ENCODE measurements at places on chromosomes 7 and 10.

DNA sequence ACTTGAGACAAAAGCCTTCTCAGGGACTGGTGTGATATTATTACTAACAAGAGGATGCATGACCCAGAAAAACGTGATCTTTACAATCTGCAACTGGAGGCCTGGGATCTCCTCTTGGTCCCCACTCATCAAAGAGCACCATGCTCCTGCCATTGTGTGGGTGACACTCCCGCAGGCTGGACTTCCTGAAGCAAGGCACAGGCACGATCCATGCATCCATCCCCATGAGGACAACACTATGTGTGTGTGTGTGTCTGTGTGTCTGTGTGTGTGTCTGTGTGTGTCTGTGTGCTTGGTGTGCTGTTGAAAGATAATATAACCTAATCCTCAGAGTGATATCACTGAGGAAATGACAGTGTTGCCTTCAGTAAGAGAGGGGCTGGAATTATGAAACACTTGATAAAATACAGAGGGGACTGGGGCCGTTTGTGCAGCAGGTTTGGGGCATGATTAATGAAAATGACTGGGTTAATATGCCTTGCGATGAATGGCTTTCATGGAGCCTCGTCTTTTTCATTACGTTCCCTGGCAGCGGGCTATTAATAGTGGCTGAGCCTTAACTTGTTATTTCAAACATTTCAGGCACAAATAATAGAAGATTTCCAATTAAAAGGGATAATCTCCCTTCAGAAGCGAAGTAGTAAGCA lies 180.8 kb upstream of the TCERG1L start:
- DNase-seq, result no peak

DNA sequence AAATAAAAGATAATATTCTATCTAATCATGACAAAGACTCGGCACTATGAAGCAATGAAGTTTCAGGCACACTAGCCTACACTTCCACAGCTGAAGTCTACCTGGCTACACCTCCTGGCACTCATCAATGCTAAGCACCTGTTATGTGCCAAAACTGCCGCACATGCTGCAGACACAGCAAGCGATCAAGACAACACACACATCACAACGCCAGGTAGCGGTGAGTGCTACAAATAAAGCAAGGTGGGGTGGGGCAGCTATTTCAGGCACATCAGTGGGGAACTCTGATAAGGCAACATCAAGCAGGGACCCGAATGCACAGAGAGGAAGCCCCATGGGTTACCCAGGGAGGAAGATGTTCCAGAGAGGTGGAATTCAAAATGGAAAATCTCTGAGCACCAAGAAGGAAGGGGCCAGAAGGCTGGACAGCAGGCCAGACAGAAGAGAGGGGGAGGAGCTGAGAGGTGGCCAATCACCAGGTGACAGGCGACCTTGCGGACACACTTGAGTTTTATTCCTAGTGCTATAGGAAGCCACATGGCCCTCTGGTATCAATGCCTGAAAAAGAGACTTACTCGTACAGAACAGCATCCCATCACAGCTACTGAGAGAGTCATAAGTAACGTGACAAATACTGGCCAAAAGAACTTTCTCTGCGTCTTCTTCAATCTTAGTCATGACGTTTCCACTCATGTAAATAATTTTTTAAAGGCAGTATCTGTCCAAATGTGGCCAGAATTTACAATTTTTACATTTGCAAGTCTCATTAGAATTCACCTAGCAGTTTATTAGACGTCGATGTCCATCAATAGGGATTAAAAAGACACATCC lies 8.0 kb downstream of the PSAP start:
- DNase-seq, result no peak

DNA sequence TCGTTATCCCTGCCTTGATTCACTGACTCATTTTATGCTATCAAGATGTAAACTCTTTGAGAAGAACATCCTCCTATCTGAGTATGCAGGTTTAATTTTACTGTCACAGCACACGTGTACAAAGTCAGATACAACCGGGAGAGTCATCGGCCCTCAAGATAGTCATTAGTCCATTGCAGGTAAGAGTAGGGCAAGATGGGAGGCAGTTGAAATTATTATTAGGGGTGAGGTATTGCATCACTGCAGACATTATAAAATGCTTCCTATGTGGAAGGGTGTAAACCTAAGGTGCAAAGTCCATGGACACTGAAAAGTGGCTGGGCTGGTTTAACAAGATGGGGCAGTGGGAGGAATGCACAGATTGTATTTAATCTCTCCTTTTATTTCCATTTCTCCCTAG lies 113.7 kb downstream of the ARL4A start:
- no peak for DNase-seq

GRCh38 chr10:123997486-123998196 lies 95.8 kb downstream of the CHST15 start:
- DNase-seq, result no peak

GRCh38 chr7:105269397-105269796 lies 119.3 kb downstream of the SRPK2 start:
- DNase-seq, result no peak

DNA sequence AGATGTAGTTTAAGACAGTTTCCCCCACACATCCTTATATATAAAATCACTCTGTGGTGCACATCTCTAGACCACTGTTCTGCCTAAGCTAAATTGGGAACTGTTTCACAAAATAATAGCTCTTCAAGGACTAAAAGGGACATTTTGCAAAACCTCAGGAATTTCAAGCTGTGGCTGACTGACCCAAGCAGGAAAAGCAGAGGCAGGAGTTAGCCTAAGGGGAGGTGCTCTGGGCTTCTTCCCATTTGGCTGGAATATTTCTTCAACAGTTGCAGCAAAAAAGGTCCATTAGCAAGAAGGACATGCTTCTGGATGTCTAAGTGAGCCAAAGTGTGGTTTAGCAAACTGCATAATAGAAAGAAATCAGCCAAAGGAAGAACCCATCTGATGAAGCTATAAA lies 551.2 kb upstream of the ANKRD30A start:
- DNase-seq, result no peak

GRCh38 chr10:71082960-71083715 lies 129.2 kb upstream of the UNC5B start:
- DNase-seq, result no peak

DNA sequence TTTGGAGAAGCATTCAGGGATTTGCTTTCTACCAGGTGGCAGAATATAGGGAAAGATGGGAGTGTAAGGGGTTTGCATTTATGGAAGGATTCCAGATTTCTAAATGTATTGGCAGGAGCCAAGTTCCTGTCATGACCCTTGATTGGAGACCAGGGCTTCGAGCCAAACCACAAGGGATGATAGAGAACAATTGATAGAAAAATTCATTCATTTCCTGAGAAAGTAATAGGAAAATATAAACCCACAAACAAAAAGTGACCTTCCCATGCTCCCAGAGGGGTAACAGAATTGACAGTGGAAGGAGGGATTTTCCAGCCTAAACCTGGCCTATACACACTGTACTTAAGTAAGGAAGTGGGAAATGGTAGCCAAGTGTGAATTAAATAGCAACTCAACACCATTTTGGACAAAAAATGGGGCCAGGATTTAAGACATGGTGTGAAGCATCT lies 22.4 kb upstream of the IFIT2 start:
- no peak for DNase-seq

GRCh38 chr7:68269405-68269804 lies 1272.8 kb downstream of the TYW1 start:
- DNase-seq, result no peak

DNA sequence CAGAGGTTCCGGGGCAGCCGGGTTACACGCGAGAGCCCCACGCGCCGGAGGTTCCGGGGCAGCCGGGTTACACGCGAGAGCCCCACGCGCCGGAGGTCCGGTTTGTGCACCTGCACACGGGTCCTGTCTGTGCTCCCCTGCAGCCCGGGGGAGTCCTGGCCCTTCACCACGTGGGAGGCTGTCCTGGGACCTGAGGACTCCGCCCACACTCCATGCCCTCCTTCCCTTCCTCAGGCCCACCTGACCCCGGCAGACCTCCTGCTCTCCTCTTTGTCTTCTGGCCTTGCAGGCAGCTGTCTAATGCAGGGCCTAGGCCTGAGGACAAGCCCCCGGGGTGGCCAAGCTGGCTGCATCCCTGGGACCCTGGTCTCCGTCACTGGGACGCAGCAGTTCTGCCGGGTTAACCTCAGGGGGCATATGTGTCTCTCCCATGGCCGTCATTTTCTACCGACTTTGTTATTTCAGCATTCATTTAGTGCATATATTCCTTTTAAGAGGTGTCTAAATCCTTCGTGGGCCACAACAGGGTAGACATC lies 374.6 kb downstream of the DNAJB6 start:
- no peak for DNase-seq

Measured in activated CD4-positive, CD25-positive, alpha-beta regulatory T cell (primary cell).